ENCODE measurements at places on chromosomes 1 and 21. TPM values are rescaled to one million over a fixed set of nuclear protein-coding genes. Genes with fewer than 3 reads are reported as not detected.

DNA sequence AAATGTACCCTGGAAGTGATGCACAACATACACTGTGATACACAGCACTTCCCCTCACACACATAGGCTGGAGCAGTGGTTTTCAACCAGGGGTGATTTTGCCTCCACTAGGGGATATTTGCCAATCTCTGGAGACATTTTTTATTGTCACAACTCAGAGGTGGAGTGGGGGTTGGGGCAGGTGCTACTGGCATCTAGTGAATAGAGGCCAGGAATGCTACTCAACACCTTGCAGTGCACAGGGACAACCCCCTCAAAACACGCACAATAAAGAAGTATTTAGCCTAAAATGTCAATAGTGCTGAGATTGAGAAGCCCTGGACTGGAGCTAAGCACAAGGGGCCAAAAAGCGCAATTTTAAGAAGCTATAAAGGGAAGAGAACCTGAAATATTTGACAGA lies 54.1 kb downstream of the DNAJC6 start:
- H3K27ac ChIP-seq, result no peak overlapping the region
- H3K27me3 ChIP-seq, result no peaks in the 10 kb centered on the region
- H3K36me3 ChIP-seq, result no peaks in the 10 kb centered on the region
- no peaks in the 10 kb centered on the region for H3K4me1 ChIP-seq
- DNase-seq, result no peak
- H3K4me3 ChIP-seq, result no peak overlapping the region

- no peak overlapping the region for H3K4me3 ChIP-seq
- H3K27ac ChIP-seq, result no peak overlapping the region
- no peaks in the 10 kb centered on the region for H3K27me3 ChIP-seq
- no peaks in the 10 kb centered on the region for H3K36me3 ChIP-seq
- peak; percentile 50 for DNase-seq
Observed at GRCh38 chr1:31701091-31701736, 2.6 kb downstream of the COL16A1 start.

- no peaks in the 10 kb centered on the region for H3K4me1 ChIP-seq
- DNase-seq, result no peak
- H3K36me3 ChIP-seq, result no peaks in the 10 kb centered on the region
- no peak overlapping the region for H3K4me3 ChIP-seq
- no peaks in the 10 kb centered on the region for H3K27me3 ChIP-seq
Observed at GRCh38 chr1:37699147-37699546, 6.8 kb downstream of the CDCA8 start.

The TLR5 gene
- total RNA-seq, result 1.8 TPM

The LAMC1 gene
- 323 TPM for total RNA-seq

DNA sequence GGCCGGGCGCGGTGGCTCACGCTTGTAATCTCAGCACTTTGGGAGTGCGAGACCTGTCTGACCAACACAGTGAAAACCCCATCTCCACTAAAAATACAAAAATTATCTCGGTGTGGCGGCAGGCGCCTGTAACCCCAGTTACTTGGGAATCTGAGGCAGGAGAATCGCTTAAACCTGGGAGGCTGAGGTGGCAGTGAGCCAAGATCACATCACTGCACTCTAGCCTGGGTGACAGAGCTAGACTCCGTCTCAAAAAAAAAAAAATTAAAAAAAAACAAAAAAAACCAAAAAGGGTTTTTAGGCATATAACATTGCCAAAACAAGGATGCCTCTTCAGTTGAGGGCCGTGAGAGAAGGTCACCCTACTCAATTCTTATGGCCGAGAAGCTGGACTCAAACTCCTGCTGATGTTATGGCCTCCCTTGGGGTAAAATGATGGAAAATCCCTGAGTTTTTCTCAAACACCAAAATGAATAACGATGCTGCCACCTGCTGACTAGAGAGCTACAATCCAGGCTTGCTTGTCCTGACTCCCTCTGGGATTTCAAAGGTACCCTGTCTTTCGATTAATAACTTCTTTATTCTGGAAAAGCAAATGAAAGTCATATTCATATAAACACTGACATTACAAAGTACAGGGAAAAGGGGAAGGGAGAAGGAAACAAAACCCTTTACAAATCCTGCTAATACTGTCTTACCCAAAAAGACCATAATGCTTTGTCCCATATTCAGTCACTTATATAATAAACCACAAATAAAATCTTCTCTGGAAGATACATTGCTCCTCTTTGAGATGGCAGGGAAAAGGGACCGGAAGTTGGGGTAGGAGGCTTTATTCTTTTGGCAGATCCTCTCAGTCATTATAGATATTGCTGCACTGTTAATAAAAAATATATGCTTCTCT lies 10.7 kb downstream of the RAB42 start:
- H3K36me3 ChIP-seq, result no peaks in the 10 kb centered on the region
- no peaks in the 10 kb centered on the region for H3K27me3 ChIP-seq
- H3K4me3 ChIP-seq, result no peak overlapping the region
- H3K27ac ChIP-seq, result no peak overlapping the region

The ZNF648 gene
- total RNA-seq, result not detected

- no peak for DNase-seq
- H3K4me1 ChIP-seq, result no peaks in the 10 kb centered on the region
- no peak overlapping the region for H3K27ac ChIP-seq
- no peak overlapping the region for H3K4me3 ChIP-seq
- no peaks in the 10 kb centered on the region for H3K27me3 ChIP-seq
Observed at GRCh38 chr1:162404550-162405160, 7.3 kb downstream of the SH2D1B start.

The CELA2B gene
- total RNA-seq, result not detected

DNA sequence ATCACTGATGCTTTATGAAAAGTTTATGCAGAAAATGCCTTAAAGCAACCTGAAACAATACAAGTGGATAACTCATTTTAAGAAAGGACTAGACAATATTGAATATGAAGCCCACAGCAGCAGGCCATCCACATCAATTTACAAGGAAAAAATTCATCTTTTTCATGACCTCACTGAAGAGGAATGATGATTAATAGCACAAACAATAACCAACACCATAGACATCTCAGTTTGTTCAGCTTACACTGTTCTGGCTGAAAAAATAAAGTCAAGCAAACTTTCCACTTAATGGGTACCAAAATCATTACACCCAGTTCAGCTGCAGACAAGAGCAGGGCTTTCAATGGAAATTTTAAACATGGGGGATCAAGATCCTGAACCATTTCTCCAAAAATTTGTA lies 380.6 kb upstream of the NEGR1 start:
- no peak overlapping the region for H3K27ac ChIP-seq
- no peaks in the 10 kb centered on the region for H3K4me1 ChIP-seq
- no peak for DNase-seq

DNA sequence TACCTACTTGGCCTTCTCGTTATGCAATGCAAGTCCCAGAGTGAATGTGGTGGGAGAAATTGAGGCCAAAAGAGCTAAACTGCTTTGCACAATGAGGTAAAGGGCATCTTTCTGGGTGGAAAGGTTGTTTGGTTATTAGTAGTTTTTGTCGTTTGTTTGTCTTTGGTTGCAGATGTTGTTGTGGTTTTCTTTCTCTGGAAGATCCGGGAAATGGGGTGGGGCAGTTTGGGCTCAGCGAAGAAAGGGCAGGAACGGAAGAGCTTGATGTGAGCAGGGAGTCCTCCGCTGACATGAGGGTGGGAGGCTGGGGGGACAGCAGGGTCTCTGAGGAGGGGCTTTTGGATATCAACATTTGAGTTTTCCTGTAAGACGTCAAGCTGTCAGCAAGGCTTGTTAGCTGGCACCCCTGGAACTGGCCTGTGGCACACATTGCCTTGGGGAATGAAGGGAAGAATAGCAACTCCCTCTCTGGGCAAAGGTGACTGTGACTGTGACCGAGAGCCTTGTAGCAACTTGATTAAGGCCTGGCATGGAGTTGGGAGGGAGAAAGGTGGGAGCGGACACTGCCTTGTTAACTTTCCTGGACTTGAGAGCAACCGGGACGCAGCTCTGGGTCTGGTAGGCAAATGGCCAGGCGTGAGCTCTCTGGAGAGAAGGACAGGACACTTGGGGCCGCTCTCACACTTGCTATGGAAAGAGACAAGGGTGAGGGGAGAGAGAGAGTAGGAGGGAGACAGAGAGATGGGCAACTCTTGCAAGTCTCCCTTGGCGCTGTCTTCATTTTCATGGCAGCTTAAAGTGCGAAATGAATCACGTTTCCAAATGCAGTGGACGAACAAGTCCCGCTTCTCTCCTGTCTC lies 15.4 kb upstream of the OPRD1 start:
- H3K27me3 ChIP-seq, result no peaks in the 10 kb centered on the region
- H3K4me3 ChIP-seq, result no peak overlapping the region
- H3K36me3 ChIP-seq, result no peaks in the 10 kb centered on the region
- H3K4me1 ChIP-seq, result no peaks in the 10 kb centered on the region
- no peak overlapping the region for H3K27ac ChIP-seq

DNA sequence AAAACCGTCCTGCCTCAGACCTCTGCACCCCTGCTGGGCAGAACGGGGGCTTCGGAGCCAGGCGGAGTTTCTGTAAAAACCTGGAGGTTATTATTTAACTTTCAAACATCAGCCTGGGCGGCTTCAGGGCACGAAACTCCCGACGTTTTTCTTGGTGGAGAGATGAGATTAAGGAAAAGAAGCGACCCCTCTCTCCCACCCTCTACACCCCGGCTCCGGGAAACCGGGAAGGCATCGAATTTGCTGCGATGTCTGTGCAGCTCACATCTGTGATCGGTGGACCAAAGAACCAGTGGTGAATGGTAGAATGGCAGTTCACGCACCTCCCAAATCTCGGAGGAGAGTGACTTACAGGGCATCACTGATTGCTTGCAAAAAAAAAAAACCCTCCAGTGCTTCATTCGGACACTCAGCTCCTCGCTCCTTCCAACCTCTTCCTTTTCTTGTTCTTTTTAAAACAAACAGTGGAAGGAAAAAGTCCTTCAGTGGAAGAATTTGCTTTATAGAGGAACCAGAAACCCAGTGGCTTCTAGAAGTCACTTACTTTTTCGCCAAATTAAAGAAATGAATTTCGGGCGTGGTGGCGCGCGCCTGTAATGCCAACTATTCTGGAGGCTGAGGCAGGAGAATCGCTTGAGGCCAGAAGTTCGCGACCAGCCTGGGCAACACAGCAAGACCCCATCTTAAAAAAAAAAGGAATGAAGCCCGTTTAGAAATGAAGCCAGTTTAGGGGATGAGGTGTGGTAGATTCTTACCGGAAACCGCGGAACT lies 884 bp downstream of the PHACTR4 start:
- peak overlapping the region; percentile 92 for H3K27ac ChIP-seq
- peak overlapping the region; percentile 40 for H3K4me3 ChIP-seq
- DNase-seq, result no peak
- H3K27me3 ChIP-seq, result no peaks in the 10 kb centered on the region

- H3K4me1 ChIP-seq, result no peaks in the 10 kb centered on the region
- no peak for DNase-seq
- H3K4me3 ChIP-seq, result no peak overlapping the region
- H3K36me3 ChIP-seq, result no peaks in the 10 kb centered on the region
- H3K27me3 ChIP-seq, result no peaks in the 10 kb centered on the region
- no peak overlapping the region for H3K27ac ChIP-seq
Observed at GRCh38 chr1:67348586-67349252, 41.0 kb downstream of the IL12RB2 start.

The TMPRSS2 gene
- total RNA-seq, result 74.9 TPM

The FCN3 gene
- total RNA-seq, result not detected

- no peak for DNase-seq
- H3K27me3 ChIP-seq, result no peaks in the 10 kb centered on the region
- no peak overlapping the region for H3K27ac ChIP-seq
- H3K4me3 ChIP-seq, result no peak overlapping the region
- no peaks in the 10 kb centered on the region for H3K36me3 ChIP-seq
Observed at GRCh38 chr1:182575540-182576149, 13.4 kb downstream of the RNASEL start.

- no peak overlapping the region for H3K27ac ChIP-seq
- no peak for DNase-seq
- no peaks in the 10 kb centered on the region for H3K4me1 ChIP-seq
- H3K4me3 ChIP-seq, result no peak overlapping the region
Observed at GRCh38 chr1:158249646-158250045, 4.6 kb upstream of the CD1A start.

GRCh38 chr1:70400335-70400734 lies 10.7 kb upstream of the CTH start:
- no peaks in the 10 kb centered on the region for H3K36me3 ChIP-seq
- no peak overlapping the region for H3K4me3 ChIP-seq
- DNase-seq, result no peak
- H3K27me3 ChIP-seq, result no peaks in the 10 kb centered on the region
- no peaks in the 10 kb centered on the region for H3K4me1 ChIP-seq

The CNR2 gene
- total RNA-seq, result not detected

- peak; percentile 42 for DNase-seq
- H3K36me3 ChIP-seq, result no peaks in the 10 kb centered on the region
- no peaks in the 10 kb centered on the region for H3K27me3 ChIP-seq
- no peaks in the 10 kb centered on the region for H3K4me1 ChIP-seq
- H3K27ac ChIP-seq, result no peak overlapping the region
- no peak overlapping the region for H3K4me3 ChIP-seq
Observed at GRCh38 chr1:60281360-60281932, 207.9 kb upstream of the C1orf87 start.

DNA sequence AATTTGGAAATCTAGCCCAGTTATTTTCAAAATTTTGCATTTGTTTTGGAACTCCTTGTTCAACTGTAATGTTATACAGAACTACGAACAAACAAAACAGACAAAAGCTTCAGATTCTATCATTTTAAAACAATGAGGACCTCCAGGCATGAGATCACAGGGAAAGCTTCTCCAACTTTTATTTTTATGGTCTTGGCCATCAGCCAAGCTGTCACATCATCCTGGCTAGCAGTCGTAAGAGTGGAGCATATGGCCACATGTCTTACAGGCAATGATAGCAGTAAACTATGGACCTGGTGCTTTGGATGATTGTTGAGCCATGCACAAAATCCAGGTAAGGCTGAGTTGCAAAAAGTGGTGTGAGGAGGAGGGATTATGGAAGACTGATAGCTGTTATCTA lies 299.6 kb downstream of the LMX1A start:
- H3K4me3 ChIP-seq, result no peak overlapping the region
- H3K27me3 ChIP-seq, result no peaks in the 10 kb centered on the region
- DNase-seq, result no peak
- no peaks in the 10 kb centered on the region for H3K4me1 ChIP-seq
- H3K36me3 ChIP-seq, result no peaks in the 10 kb centered on the region

GRCh38 chr1:53512807-53513755 lies 53.9 kb downstream of the DMRTB1 start:
- no peaks in the 10 kb centered on the region for H3K36me3 ChIP-seq
- no peak overlapping the region for H3K27ac ChIP-seq
- no peaks in the 10 kb centered on the region for H3K27me3 ChIP-seq
- peaks cover under 1% of the 10 kb centered on the region for H3K4me1 ChIP-seq
- no peak for DNase-seq
- H3K4me3 ChIP-seq, result no peak overlapping the region

The KCNN3 gene
- total RNA-seq, result not detected

The TEX50 gene
- not detected for total RNA-seq

The PSMB2 gene
- total RNA-seq, result 66.3 TPM

All from Caco-2 (cell line).